ENCODE measurements at places on chromosomes 3 and 15.

GRCh38 chr3:184788751-184789150 is 23.2 kb upstream of the VPS8 start:
- DNase-seq: no peak

DNA sequence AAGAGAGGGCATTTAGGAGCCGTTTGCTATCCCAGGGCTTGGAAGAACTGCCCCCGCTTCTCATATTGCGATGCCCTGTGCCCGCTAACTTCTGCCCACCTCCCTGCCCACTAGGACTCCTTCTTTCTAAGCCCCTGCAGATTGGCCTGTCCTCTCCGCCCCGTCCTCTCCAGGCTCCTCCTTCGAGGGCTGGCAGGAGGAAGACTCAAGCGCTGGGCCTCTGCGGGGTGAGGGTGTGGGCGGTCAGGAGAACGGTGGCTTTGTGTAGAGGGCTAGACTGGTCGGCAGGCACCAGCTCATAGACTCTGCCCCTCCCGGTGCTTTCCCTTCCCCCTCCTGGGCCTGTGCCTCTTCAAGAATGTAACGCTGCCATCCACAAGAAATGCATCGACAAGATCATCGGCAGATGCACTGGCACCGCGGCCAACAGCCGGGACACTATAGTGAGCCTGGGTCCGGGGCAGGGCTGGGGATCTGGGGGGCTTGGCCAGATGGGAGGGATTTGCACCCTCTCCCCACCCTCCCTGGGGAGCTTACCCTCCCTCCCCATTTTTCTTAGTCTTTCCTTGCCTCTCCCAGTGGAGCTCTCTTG is 21.9 kb downstream of the PRKCD start:
- no peak for DNase-seq

DNA sequence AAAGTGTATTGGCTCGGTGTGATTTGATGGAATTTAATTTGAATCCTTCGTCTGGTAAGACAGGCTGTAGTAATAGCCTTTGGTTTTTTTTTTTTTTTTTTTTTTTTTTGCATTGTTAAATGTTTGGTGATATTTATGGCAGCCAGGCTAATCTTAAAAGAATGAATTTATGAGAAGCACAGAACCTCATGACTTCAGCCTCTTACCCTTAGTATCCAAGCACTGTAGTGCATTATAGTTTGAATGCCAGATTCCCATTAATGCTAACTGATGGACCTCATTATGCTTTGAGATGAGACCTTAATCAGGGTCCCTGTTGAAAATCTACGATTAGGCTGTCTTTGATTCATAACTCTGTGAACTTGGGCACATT is 110.6 kb upstream of the SAMMSON start:
- no peak for DNase-seq

- DNase-seq: no peak
These were observed 241.4 kb downstream of the VPS13C start for GRCh38 chr15:61818801-61819200.
